Brain pericyte (primary cell): ENCODE measurements at places on chromosomes 1 and 21.

GRCh38 chr1:179082333-179082998 is 596 bp downstream of the TOR3A start:
- no peak for DNase-seq

DNA sequence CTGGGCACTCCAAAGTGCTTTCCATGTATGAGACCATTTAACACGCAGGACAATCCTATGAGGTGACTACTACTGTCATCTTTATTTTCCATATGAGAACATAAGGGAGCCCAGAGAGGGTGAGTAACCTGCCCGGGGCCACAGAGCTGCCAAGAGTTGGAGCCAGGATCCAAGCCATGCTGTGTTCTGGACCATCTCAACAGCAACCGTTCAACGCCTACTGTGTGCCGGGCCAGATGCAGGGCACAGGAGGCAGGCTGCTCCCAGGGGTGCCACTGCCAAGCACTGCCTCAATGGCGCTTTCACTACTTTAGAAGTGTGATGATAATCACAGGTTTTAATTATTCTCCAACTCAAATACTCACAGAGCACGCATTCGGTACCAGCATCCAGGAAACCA is 3.8 kb downstream of the ALDH4A1 start:
- DNase-seq: no peak

- DNase-seq: no peak
Measured at GRCh38 chr1:221509575-221510355, 232.1 kb downstream of the DUSP10 start.

DNA sequence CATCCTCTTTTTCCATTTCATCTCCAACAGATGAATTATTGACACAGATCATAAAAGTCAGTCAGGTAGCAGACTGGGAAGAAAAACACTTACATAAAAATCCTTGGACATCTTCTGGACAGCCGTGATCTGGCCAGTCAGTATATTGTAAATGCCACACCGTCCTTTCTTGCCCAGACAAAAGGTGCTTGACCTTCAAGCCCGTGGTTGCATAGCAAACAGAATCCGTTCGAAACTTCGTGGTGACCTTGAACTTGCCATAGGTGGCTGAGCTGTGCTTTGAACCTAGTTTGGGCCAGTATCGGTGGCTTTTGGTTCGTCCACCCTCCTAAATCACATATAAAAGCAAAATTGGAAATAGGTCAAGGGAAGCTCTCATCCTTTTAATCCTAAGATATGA is 88.4 kb downstream of the SMYD2 start:
- DNase-seq: no peak
